Naive thymus-derived CD4-positive, alpha-beta T cell (primary cell): ENCODE measurements at places on chromosomes 16 and 17. TPM values are rescaled to one million over a fixed set of nuclear protein-coding genes. Genes with fewer than 3 reads are reported as not detected.

CDH11 gene
- not detected in 2 replicates for total RNA-seq

DNAI2 gene
- 1.8 TPM for total RNA-seq

DNA sequence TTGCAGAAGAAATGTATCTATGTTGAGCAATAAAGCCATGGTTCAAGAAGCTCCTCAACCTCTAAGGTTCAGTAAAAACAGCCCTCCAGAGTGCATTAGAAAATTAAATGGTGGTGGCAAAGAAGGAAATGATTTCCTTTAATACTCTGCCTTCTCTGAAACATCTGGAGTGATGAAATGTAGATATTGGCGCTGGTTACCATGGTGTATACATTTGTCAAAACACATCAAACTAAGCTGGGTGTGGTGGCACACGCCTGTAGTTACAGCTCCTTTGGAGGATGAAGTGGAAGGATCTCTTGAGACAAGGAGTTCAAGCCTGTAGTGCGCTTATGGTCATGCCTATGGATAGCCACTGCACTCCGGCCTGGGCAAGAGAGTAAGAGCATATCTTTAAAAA, 6.0 kb downstream of the CAPNS2 start:
- H3K27ac ChIP-seq: no peak overlapping the region
- H3K4me1 ChIP-seq: no peaks in the 10 kb centered on the region
- H3K36me3 ChIP-seq: no peaks in the 10 kb centered on the region
- no peaks in the 10 kb centered on the region for H3K27me3 ChIP-seq

GRCh38 chr16:47156680-47157215, 13.0 kb upstream of the NETO2 start:
- no peaks in the 10 kb centered on the region for H3K36me3 ChIP-seq
- no peak overlapping the region for H3K4me3 ChIP-seq
- no peak overlapping the region for H3K27ac ChIP-seq
- H3K4me1 ChIP-seq: no peaks in the 10 kb centered on the region
- H3K27me3 ChIP-seq: no peaks in the 10 kb centered on the region

DNA sequence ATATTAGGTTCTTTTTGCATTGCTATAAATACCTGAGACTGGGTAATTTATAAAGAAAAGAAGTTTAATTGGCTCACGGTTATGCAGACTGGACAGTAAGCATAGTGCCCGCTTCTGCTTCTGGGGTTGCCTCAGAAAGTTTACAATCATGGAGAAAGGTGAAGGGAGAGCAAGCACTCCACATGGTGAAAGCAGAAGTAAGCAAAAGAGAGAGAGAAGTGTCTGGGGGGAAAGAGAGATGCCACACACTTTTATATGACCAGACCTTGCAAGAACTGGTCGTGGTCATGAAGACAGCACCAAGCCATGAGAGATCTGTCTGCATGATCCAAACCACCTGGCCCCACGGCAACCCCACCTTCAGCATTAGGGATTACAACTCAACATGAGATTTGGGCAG, 45.4 kb downstream of the KCNJ16 start:
- H3K36me3 ChIP-seq: no peaks in the 10 kb centered on the region
- no peaks in the 10 kb centered on the region for H3K27me3 ChIP-seq
- no peak overlapping the region for H3K4me3 ChIP-seq
- H3K27ac ChIP-seq: no peak overlapping the region
